CD4-positive, alpha-beta T cell treated with Interleukin-15 for 1 hour (primary cell): ENCODE measurements at places on chromosomes 12 and 14.

- DNase-seq = no peak
These were observed 238.5 kb downstream of the CACNA1C start for GRCh38 chr12:2291182-2291832.

DNA sequence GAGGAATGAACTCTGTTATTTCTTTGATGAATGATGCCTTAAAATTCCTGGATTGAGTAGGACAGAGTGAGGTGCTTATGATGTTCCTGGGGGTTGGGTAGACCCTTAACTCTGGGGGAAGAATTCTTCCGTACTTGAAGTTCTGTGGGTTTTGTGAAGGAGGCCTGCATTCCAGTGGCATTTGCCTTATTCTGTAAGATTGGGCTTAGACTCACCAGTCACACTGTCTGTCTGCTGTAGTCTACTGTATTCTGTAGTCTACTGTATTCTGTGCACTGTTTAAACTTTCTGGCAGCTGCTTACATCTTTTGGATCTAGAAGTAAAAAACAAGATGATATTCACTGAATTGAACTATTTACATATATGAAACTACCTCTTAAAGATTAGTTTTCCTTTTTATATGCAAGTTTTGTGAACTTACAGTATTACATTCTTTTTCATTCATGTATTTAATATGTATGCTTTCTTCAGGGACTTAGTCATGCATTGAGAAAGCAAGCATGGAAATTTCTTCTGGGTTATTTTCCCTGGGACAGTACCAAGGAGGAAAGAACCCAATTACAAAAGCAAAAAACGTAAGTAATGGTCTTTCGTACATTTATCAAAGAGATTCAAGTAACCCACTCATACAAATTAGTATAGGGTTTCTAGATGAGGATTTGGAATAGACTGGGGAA, 42.3 kb upstream of the TPH2 start:
- DNase-seq = no peak

- DNase-seq = peak; percentile 56
These were observed 34.5 kb downstream of the PRKCH start for GRCh38 chr14:61355892-61356325.

DNA sequence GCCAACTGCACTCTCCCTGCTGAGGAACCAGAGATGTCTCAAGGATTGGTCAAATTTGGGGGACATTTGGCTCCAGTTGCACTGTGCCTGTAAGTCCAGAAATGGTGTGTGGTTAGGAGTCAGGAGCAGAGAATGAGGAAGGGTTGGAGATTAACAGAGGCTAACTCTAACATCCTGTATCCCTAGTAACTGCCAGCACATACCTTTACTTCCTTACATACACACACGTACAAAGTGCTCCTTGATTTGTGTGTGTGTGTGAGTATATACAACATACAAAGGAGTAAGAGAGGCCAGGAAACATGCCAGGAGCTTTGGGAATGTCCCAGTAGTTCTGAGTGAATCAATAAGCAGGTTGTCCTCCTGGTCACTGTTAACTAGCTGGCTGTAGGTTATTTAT, 39.8 kb upstream of the NRXN3 start:
- DNase-seq = no peak

GRCh38 chr12:69457433-69457832, 12.8 kb upstream of the FRS2 start:
- no peak for DNase-seq

DNA sequence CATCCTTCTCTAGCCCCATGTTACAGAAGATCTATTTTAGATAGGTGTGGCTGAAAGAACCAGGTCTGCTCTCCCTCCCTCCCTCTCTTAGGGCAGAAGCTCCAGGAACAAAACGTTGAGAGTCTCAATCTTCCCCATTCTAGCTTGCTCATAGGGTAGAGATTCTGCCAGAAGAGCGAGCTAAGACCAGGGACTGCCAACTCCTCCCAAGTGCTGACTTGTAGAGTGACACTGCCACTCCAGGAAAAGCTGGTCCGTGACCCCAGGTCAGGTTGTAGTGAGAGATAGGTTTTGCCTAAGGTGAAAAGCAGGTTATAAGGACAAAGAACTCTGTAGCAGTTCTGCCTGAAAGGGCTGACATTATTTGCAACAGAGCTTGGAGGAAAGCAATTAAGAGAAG, 73.4 kb downstream of the INSM2 start:
- DNase-seq = no peak

DNA sequence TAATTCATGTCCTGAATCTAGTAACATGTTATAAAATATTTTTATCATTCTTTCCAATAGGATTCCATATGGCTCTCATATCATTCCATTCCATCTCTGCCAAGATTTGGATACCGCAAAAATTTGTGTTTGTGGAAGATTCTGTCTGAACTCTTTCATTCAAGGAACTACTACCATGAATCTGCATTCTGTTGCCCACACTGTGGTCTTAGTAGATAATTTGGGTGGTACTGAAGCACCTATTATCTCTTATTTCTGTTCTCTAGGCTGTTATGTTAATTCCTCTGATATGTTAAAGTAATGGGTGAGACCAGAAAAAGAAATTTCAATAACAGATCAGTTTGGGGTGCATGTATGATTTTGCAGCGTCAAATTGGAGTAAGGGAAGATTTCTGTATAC, 6.2 kb downstream of the RPL36AL start:
- DNase-seq = no peak

- no peak for DNase-seq
These were observed 1001.8 kb downstream of the BCL11B start for GRCh38 chr14:98270201-98270600.

DNA sequence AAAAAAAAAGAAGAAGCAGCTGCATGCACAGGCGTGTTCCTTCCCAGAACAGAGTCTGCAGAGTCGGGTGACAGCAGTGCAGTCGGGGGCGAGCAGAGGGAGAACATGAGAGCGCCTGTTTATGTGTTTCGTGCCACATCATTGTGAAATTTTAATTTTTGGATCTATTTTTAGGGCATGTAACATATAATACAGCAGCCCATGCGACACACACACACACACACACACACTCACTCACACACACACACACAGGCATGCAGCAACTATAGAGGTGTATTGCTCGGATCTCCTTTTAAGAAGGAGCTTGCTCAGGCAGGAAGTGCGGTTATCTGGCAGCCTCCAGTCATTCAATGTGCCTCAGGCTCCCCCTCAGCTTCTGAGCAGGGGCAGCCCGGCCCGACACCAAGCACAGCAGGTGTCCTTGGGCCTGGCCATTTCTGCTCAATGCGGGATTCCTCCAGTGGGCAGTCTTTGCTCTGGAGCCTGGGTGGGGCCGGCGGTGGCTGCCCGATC, 71.8 kb downstream of the ZNF664 start:
- no peak for DNase-seq

DNA sequence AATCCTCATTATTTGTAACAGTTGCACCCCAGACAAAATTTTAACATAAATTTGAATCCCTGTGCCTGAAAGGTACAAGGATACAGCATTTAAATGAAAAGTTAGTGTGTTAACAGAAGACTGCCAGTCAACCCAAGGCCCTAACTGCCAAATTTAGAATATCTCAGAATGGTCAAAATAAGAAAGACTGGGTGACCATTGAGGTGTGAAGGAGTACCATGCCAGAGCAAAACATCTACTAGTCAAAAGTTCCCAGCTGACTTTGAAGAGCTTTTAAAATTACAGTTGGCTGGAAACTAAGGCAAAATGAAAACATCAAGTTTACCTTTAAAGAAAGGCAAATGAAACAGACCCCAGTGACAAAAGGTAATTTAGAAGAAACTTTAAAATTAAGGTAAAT, 18.4 kb downstream of the SAV1 start:
- DNase-seq = no peak

DNA sequence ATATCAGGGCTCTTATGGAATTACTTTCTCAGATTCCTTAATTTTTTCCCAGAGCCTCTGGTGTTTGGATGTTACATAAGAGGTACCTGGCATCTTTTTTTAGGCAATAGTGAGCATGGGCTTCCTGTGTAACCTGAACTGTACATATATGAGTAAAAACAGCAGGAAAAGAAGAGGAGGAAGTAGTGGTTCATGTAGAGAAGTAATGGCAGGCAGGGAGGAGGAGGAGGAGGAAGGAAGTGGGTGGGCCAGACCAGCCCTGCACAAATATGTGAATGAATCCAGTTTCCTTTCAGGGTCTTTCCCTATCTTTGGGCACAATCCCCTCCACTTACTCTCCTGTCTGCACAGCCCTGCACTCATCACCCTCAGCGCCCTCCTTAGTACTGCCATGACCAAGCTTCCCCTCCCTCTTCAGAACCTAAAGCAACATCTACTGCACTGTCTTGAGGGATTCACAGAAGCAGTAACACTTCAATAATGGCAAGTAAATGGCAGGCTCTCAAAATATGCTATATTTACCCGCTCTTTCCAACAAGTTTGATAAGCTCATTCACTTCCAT, 40.9 kb upstream of the GSG1 start:
- no peak for DNase-seq

DNA sequence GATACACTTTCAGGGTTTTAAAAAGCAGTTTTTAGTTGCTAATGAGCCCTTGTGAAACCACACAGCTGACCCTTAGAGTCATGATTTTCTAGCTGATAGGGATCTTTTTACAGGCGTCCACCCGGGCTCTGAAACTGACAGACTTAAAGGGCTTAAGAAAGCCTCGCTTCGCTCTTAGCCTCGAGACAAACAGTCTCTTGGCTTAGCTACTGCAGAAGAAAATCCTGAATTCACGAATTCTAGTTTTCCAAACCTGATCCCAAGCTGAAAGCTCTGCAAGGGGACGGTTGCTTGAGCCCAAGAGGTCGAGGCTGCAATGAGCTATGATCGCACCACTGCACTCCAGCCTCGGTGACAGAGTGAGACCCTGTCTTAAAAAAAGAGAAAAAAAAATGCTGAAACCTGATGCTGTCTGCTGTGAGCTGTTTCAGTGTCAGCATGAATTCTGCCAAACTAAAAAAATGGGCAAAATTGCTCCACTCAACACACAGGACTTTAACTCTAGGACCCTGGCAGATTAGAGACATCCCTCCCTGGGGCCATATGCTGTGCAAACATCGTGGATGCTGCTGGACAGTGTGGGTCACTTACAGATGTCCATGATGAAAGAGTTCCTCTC, 3.1 kb upstream of the HPD start:
- DNase-seq = no peak

GRCh38 chr12:6763380-6763779, 2.8 kb upstream of the PTMS start:
- DNase-seq = no peak

GRCh38 chr14:75338398-75338797, 59.8 kb downstream of the FOS start:
- no peak for DNase-seq

GRCh38 chr12:83016991-83017390, 330.3 kb downstream of the TMTC2 start:
- no peak for DNase-seq

GRCh38 chr12:132723015-132723763, 12.5 kb downstream of the PGAM5 start:
- no peak for DNase-seq

- DNase-seq = no peak
These were observed 49.1 kb downstream of the FAM222A start for GRCh38 chr12:109762673-109763191.
